ENCODE measurements at places on chromosomes 4 and X. TPM values are rescaled to one million over a fixed set of nuclear protein-coding genes. Genes with fewer than 3 reads are reported as not detected.

Gene TCEAL6
- total RNA-seq: 1.1 TPM

DNA sequence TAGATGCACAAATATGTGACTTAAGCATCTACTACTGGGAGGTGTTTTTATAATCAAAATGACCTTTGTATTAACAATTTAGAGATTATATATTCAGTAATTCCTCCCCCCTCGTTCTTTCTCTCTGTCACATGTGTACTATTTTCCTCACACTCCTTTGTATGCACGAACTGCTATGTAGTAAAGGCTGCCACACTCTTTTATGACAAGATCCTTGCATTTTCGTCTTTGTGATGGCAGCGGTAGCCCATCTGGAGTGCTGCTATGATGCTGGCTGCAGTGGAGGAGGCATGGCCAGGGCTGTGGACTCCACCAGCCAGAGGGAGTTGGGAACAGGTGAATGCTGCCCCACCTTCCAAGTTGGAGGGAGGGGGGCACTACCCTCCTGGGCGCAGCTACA is 216.3 kb downstream of the NSUN7 start:
- no peak for DNase-seq

DNA sequence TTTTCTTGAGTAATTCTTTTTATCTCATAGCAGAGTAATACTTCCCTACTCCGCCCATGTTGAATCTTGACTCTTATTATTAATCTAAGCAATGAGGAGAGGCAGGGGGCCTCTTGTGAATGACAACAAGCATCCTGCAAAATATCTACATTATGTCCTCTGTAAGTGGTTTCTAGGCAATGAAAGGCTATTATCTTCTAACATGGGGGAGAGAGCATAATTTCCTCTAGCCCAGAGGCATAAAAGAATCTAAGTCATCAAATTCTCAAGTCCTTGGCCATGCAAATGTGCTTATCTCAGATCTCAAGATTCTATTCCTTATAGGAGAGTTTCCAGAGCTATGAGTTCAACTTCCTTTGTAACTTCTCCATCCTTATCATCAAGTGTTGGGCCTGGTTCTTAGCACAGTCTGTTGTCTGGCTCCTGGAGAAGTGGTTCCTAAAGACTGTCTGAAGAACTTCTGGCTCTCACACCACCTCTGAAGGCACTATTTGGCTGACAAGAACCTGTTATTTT is 423.1 kb upstream of the INTU start:
- no peak for DNase-seq

DNA sequence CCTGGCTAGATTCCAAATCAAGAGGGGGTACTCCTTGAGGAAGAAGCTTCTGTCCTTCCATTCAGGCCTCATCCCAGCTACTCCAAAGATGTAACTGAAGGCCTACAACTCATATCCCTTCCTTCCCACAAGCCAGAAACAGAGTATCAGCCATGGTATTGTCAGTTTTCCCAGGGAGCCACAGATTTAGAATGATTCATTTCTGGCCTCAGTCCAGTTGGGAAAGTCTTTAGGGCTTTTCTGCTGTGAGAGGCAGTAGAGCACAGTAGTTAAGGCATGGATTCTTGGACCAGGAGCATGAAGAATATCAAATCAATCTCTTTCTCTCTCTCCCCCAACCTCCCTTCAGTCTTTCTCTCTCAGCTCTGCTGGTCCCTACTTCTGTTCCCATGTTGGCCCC is 505.0 kb downstream of the BCOR start:
- no peak for DNase-seq

Gene FAM9B
- total RNA-seq: not detected

DNA sequence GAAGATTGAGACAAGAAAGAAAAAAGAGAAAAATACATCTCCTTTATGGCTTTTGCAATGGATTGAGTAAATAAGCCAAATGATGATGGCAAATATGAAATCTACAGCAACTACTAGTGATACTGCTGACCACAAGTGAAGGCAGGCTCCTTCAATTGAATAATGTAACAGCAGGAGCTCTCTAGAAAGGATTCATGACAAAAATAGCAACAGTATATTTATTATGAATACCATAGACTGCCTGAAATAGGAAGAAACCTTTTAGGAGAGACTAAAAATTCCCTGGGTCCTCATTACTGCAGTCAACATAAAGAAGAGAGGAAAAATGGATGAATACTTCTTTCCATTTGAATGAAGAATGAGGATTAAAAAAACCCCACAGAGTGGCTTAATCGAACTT is 306.8 kb upstream of the ANXA10 start:
- no peak for DNase-seq

DNA sequence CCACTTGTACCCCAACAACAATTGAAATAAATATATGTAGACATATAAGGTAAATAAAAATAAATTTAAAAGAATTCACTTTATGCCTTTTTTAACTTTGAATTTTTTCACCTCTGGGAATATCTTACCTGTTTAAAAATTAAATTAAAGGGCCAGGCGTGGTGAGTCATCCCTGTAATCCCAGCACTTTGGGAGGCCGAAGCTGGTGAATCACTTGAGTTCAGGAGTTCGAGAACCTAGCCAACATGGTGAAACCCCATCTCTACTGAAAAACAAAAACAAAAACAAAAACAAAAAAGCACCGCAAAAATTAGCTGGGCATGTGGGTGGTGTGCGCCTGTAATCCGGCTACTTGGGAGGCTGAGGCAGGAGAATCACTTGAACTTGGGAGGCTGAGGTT is 164.8 kb downstream of the AASDH start:
- DNase-seq: no peak

- DNase-seq: no peak
Measured at GRCh38 chr4:57658673-57659072, 548.5 kb upstream of the IGFBP7 start.

GRCh38 chr4:88158038-88158488 is 376 bp downstream of the ABCG2 start:
- no peak for DNase-seq

- DNase-seq: no peak
Measured at GRCh38 chr4:122673252-122673651, 52.4 kb upstream of the IL21 start.

DNA sequence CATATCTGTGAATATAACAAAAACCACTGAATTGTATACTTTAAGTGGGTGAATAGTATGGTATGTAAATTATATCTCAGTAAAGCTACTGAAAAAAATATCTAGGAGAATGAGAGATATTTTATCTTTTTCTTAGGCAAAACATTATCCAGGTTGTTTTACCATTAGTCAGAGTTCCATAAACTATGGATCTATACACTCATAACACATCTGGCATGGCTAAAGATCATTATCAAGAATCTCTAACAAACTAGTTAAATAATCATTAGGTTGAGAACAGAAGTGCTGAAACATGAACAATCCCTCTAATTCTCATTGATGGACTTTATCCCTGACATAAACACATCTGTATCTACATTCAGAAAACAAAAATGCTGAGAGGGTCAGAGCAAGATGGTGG is 15.6 kb downstream of the MED14 start:
- no peak for DNase-seq

GRCh38 chrX:149916745-149917392 is 12.5 kb upstream of the HSFX4 start:
- DNase-seq: no peak

Gene RHOXF1
- total RNA-seq: not detected

Gene MAGED1
- total RNA-seq: 127 TPM

GRCh38 chr4:183008492-183008891 is 90.6 kb upstream of the WWC2 start:
- no peak for DNase-seq

Gene ABCG2
- 2.9 TPM for total RNA-seq

GRCh38 chr4:37528166-37528885 is 157.8 kb downstream of the RELL1 start:
- no peak for DNase-seq

Data from right atrium auricular region (tissue), 2 donors.